Lung (tissue), 17 donors: ENCODE measurements at places on chromosomes 16 and 17.

- DNase-seq = no peak
These were observed 35.0 kb downstream of the ITGAE start for GRCh38 chr17:3765981-3766380.

- no peak for DNase-seq
These were observed 9.4 kb upstream of the CPSF4L start for GRCh38 chr17:73271072-73271471.

GRCh38 chr17:17051380-17051779 is 9.1 kb downstream of the MPRIP start:
- no peak for DNase-seq

DNA sequence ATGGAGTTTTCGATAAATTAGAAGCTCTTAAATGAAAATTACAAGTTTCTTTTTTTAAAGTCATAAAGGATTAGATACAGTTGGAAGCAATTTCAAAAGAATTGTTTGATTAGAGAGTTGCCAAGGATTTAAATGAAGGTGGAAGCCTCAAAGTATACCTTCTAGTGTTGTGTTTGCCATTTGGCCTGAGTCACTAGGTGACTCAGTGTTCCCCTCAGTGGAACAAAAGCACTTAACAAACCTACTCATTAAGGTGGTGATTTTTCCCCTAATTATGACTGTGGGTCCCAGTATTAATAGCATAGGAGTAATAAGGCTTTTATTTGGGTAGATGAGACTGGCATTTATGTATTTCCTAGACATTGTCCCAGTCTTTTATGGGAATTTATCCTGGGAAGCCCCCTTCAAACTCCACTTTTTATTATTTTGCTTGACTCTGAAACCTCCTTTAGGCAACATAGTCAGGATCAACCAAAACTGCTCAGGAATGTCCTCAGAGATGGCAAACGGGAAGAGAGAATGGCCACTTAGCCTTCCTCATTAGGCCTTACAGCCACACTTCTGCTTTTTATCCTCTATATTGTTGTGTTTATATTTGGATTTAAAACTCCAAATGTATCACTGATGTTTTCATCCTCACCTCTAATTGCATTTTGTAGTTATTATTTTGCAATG is 161.0 kb downstream of the FTO start:
- DNase-seq = no peak

GRCh38 chr17:64016974-64017373 is 3.5 kb downstream of the ICAM2 start:
- DNase-seq = no peak

DNA sequence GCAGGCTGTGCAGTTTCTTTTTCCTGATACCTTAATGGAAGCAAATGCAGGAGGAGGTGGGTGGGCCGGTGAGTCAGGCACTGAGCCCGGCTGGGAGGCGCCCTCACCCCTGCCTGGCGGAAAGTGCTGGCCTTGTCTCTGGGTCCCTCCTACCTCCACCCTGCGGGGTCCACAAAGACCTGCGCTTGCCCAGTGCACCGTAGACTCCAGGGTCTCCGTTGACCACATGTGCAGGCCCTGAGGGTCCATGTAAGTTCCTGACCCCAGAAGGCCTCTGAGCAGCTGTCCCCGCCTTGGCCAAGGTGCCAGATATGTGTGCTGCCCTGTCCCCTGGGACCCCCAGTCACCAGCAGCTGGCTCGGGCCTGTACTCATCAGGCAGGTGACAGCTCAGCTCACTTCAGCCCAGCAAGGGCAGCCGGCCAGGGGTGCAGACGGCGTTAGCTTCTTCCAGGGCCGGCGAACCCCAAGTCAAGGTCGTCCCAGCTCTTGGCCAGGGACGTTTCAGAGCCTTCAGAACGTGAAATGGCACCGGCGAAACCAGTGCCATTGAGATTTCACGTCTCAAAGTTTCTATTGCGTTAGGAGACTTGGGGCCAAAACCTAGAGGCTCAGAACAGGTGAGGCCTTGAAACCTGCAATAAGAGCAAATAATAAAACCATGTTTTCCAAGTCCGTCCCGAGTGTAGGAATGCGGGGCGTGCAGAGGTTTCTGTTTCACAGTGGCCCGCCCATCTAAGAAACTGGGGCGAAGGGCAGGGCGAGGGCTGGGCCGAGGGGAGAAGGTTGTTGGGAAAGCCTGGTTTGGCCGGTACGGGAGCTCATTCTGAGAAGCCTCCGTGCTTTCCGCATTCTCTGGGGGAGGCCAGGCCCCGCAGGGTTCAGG is 12.1 kb downstream of the METRNL start:
- DNase-seq = peak; percentile 73

DNA sequence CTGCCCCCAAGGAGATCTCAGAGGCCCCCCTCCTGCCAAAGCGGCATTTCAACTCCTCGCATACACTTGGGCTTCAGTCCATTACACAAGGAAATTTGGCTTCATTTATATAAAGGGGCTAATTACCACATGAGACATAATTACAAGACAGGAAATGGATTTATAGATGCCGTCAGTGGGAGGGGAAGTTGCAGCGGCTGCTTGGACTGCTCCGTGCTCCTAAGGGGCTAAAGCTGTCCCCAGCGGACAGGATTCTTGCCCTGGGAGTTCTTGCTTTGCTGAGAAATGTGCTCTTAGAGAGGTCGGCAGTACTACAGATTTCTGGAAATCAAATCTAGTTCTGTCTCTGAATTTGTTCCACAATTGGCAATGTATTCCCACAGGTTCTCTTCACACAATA is 57.2 kb upstream of the NLK start:
- DNase-seq = no peak

DNA sequence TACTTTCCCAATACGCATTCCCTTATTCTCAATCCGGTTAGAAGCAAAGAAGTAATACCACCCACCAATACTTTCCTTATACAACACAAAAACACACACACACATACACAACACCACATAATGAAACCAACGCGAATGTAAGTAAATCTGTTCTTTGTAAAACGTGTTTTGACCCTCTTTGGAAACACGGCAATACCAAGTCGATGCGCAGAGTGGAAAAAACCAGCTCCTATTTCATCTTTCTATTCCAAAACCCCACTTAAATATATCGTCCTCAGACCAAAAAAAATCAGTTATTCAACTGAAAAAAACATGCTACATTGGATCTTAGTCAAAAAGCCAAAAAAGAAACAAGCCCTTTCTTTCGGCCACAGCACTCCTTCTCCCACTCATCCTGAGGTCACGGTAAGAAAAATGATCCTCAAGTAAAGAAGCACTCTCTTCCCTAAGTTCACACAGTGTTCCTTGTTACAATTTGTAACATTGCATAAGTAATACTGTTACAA is 31.0 kb upstream of the ARL4D start:
- peak; percentile 70 for DNase-seq

- DNase-seq = no peak
These were observed 106.2 kb downstream of the BRIP1 start for GRCh38 chr17:61757168-61757567.

- DNase-seq = no peak
These were observed 7.6 kb downstream of the PHB1 start for GRCh38 chr17:49407086-49407485.

DNA sequence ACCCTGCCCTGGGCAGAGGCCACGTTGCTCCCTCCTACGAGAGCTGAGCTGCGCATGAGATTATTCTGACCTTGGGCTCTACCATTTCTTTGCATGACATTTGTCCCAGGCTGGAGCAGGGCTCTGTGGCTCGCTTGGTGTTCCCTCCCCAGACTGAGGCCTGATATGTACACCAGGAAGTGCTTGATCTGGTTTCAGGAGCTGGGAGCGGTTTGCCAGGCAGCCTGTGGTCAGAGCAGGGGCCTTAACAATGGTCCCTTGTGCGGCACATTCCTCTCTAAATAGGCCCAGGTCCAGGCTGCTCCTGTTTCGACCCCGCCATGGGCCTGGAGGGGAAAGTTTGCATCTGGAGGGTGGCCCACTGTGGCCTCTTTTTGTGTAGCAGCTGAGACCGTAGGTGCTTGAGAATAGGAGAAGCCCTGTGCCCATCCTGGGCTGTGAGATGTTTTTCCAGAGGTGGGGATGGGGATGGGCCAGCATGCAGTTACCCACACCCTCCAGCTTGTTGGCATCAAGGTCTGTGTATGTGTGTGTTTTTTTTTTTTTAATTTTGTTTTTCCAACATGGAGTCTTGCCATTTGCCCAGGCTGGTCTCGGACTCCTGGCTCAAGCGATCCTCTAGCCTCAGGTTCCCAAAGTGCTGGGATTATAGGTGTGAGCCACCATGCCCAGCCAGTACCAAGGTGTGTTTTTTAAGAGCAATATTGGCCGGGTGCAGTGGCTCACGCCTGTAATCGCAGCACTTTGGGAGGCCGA is 253.9 kb downstream of the SEC14L1 start:
- peak; percentile 26 for DNase-seq

- DNase-seq = no peak
These were observed 47.1 kb downstream of the TEX2 start for GRCh38 chr17:64216000-64216337.

- peak; percentile 37 for DNase-seq
These were observed 27.5 kb downstream of the ZFHX3 start for GRCh38 chr16:73020409-73020884.

DNA sequence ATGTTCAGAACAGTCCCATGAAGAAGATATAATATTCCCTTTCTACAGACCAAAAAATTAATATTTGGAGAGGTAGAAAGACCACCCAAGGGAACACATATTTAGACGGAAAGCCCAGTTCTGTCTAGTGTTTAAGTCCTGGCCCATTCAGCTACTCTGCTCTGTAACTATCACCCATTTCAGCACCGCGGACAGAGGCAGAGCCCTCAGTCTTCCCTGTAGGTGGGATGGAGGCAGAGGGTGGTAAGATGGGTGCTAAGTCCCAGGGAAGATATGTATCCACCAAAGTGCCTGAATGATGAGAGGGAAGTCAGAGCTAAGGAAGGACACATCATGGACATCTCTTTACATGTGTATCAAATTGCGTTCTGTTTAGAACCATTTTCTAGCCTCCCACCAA is 27.8 kb upstream of the C16orf78 start:
- DNase-seq = peak; percentile 25

DNA sequence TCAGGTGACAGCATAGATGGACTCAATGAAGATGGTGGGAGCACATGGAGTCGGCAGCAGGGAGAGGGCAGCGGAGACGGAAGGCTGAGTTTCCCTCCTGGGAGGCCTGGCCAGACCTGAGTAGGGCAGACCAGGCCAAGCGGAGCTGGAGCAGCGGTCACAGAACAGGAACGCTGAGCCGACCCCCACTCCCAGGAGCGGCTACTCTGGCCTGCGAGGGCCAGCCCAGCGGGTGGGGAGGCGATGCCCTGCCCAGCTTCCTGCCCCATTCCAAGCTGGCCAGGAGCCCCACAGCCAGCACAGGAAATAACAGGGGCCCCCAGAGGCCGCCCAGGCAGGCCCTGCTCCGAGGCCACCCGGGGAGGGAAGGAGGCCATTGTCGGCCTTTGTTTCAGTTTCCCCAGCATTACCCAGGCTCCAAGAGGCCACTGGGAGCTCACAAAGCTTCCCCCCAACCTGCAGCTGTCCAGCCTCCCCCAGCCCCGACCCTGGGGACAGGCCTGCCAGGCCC is 79.8 kb downstream of the ZNF423 start:
- peak; percentile 80 for DNase-seq

DNA sequence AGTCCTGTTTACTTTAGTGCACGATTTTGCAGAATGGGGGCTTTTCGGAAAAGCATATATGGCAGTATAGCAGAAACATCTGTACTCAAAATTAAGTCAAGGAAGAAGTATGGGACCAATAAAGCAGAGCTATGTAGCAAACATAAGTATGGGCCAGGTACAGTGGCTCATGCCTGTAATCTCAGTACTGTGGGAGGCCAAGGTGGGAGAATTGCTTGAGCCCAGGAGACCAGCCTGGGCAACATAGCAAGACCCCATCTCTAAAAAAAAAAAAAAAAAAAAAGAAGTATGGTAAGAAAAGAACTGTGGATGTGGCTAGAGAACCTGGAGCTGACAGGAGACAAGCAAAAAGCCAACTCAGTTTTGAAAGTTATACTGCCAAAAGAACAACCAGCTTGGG is 36.1 kb downstream of the ZNF652 start:
- no peak for DNase-seq

DNA sequence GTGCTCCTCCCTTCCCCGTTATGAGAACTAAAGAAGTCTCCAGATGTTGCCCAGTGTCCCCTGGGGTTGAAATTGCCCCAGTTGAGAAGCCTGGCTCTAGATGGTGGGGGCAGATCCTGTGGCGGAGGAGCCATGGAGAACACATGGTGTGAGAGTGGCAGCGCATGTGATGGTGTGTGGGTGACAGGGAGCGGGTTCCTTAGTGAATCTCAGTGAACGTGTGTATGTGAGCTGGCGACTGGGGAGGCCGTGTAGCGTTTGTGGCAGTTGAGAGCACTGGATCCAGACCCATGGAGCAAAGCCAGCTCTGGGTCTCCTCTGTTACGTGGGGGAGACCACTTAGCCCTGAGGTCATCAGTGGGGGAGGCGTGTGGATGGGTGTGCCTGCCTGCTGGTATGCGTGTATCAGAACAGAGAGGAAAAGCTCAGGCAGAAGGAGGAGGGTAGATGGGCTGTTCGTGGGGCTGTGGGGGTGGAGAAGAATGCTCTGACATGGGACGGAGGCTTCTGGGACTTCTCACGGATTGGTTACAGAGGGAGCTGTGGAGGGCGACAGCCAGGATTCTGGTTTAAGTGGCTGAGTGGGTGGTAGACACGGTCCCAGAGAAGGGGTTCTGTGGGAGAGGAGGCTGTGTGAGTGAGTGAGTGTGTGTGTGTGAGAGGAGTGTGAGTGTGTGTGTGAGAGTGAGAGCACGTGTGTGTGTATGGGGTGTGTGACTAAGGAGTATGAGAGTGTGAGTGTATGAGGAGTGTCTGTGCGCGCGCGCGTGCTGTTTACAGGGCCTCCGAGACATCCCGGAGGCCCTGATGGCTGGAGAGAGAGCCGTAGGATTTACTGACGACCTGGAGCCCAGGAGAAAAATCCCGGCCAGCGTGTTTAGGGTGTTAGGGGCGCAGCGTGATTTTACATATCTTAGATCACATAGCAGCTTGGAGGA is 193.8 kb downstream of the SNX29 start:
- DNase-seq = peak; percentile 46

GRCh38 chr16:57810197-57811031 is 8.1 kb upstream of the KIFC3 start:
- peak; percentile 55 for DNase-seq

DNA sequence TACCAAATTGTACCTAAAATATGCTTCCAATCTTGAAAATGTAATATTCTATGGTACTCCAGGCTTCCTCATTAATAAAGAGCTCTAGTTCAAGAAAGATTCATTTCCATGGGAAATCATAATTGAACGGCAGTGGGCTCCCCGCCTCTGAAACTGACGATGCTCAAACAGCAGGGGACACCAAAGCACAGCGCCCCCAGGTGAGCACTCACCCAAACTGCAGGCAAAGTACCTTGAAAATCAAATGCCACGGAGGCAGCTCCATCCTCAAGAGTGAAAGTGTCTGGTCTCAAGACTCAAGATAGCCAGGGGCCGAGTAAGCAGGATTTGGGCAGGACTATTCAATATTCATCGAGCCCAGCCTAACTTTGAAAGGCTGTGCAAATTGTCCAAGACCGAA is 217.4 kb upstream of the TNRC6C start:
- no peak for DNase-seq
